ENCODE measurements at places on chromosomes 1 and 21.

GRCh38 chr1:40944326-40944725 lies 35.2 kb upstream of the CTPS1 start:
- no peak for DNase-seq

DNA sequence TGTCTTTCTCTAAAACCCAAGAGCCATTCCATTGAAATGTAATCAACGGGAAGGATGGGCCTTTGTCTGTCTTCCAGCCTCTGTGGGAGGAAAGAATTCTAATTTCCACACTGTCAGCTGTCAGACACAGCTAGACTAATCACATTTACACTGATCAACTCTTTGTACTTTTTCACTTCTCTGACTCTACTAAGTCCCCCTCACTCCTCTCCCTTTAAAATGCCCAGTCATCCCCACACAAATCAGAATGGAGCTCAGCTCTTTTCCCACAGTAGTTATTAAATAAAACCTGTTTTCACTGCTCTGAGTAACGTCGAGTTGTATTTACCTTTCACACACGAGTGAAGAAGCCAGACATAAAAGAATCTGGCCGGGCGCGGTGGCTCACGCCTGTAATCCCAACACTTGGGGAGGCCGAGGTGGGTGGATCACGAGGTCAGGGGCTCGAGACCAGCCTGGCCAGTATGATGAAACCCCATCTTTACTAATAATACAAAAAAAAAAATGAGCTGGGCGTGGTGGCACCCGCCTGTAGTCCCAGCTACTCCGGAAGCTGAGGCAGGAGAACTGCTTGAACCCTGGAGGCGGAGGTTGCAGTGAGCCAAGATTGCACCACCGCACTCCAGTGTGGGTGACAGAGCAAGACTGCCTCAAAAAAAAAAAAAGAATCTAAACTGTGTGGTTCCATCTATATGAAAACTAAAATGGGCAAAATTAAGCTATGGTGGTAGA lies 13.3 kb downstream of the ZBTB8OS start:
- DNase-seq = no peak

DNA sequence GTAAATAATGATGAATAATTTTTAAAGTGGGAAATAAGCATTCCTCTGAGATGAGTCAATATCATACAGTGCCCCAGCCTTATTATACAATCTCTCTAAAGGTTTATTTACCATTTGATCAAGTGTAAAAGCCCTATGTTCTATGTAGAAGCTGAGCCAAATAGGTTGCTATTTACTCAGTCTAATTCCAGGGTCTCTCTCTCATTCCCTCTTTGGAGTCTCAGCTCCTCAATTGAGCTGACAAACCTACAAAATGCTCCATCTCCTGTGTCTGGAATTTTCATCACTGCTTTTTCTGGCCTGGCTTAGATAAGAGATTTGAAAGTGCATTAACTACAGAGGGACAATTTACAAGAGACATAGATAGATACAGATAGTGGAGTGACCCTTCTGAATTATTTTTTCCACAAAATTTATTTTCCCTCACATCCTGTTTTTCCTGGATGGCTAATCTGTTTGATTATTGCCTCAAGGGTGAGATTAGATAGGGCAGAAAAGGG lies 24.8 kb upstream of the USH2A start:
- DNase-seq = no peak

- DNase-seq = no peak
Observed at GRCh38 chr1:67843331-67843730, 10.1 kb upstream of the GNG12 start.

DNA sequence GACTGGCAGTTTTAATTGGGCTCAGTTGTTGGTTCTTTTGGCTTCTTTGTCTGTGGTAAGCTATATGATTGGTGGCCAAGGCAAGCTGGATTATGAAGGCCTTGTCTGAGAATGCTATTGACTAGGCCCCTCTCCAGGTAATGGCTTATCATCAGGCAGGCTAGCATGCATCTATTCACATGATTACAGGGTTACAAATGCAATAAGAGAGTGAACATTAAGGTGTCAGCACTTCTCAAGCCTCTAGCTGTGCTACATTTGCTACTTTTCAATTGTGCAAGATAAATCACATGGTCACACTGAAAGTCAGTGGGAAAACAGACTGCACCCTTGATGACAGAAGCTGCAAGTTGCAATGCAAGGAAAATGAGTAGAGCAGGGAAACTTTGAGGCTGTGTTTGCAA lies 550.9 kb upstream of the TMPRSS15 start:
- no peak for DNase-seq

- DNase-seq = no peak
Observed at GRCh38 chr21:37905291-37905690, 11.0 kb downstream of the KCNJ6 start.

DNA sequence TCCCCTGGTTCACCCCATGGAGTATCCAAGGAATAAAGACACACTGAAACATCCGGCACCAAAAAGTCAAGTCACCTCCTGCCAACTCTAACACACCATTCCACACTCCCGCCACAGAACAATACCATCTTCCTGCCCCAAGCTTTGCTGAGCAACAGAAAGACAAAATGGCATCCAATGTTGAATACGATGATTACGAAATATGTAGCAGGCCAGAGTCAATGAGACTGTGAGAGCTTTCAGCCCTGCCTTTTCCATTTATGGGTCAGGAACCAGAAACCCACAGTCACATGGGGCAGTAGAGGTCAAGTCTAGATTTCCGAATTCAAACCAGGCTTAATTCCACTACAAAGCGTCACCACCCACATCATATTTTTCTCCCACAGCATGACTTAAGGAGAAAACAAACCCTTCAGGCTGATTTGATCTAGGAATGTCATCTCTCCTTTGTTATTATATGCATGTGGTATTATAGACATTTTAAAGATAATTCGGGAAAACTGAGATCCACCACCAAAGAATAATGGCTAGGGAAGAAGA lies 249.8 kb downstream of the SETD4 start:
- no peak for DNase-seq

GRCh38 chr1:193181985-193182384 lies 4.4 kb downstream of the B3GALT2 start:
- DNase-seq = no peak
